ENCODE measurements at places on chromosomes 1 and 21.

DNA sequence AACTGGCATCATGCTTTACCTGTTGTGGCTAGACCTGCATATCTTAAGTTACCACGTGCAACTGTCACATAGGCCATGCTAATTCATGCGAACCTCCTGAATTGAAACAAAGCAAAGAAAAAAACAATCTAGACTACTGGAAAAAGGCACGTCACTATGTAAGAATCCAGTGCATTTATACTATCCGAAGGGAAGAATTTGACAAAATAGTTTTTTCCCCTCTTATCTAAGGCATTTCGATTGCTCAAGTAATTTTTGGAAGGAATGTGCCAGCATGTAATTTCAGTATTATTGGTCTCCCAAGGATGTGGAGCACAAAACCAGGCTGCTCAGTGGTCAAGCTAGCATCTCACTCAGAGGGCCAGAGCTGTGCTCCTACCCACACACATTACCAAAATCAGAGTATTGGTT is 31.5 kb upstream of the C1orf198 start:
- no peak for DNase-seq

- no peak for DNase-seq
Measured at GRCh38 chr1:155329980-155330598, 9.4 kb downstream of the RUSC1 start.

GRCh38 chr1:48955774-48956173 is 179.1 kb upstream of the BEND5 start:
- DNase-seq: no peak

- no peak for DNase-seq
Measured at GRCh38 chr1:22611530-22611947, 24.9 kb upstream of the C1QA start.

- DNase-seq: peak; percentile 58
Measured at GRCh38 chr1:40699787-40700186, 8.3 kb downstream of the NFYC start.

DNA sequence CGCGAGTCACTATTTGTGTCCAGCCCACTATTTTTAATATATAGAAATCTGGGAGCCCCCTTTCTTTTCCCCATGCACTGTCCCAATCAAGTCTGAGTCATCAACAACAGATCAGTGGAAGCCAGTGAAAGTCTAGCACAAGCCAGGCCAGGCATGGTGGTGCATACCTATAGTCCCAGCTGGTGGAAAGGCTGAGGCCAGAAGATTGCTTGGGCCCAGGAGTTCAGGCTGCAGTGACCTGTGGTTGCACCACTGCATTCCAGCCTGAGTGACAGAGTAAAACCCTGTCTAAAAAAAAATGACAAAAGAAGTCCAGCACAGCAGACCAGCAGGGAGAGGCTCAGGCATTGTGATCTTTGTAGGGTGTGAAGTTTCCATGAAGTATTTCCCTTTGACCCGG is 9.0 kb upstream of the RPL5 start:
- no peak for DNase-seq

GRCh38 chr1:18673976-18674375 is 43.3 kb downstream of the PAX7 start:
- DNase-seq: no peak

GRCh38 chr1:46587069-46587468 is 17.0 kb downstream of the MKNK1 start:
- DNase-seq: no peak

DNA sequence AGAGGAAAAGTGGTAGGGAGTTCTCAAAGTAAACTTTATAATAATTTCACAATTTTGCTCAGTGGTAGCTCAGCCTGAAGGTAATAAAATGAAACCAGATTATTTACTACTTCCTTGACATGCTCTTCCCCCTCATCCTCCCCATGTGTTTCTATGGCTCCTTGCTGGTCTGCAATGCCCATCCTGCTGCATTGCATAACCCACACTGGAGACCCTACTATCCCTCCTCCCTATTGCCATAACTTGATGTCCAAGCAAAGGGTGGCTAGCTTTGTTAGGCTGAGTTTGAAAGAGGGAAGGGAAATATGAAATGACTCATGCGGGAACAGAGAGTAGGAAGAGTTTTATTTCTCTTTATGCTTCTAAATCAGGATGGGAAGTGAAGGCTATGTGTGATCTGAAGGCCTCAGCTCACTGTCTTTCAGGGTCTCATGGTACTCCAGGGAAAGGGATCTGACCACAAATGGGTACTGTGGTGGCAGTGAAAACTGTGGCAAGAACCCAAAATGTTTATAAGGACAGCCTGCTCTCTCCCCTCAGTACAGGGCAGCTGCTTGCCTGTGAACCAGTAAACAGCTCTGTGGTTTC is 36.4 kb upstream of the HSD17B7 start:
- DNase-seq: no peak

DNA sequence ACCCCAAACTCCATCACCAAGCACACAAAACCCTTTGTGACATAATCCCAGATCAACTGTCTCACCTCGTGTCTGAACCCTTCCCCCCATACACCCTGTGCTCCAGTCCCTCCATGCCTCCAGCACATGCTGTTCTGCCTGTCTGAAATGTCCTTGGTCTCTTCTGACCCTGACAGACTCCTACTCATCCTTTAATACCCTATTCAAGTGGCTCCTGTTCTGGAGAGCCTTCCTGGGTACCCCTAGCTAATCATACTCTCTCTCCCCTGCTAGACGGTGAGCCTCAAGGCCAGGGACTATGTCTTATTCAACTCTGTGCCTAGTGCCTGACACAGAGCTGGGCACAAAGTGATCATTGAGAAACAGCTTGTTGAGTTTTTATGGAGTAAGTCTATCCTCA is 125.0 kb downstream of the LACTBL1 start:
- no peak for DNase-seq

GRCh38 chr1:235336903-235337302 is 8.5 kb downstream of the GGPS1 start:
- no peak for DNase-seq

DNA sequence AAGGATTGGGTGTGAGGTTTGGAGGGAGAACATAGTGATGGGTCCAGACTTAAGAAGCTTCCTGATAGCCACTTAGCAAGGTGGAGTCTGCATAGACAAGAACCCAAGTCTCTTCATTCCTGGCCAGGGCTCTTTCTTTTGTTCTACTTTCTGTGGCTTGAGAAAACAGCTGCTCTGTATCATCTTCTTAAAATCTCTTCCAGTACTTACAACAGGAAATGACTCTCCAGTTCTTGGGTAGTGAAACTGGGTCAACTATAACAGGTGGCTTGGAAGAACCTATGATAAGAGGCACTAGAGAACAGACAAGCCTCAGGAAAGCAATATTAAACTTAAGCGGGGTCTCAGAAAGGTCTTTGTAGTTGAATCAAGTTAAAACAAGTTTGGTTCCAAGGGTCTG is 148.1 kb upstream of the USP24 start:
- DNase-seq: no peak

GRCh38 chr1:103387898-103388297 is 137.6 kb upstream of the RNPC3 start:
- no peak for DNase-seq

- DNase-seq: no peak
Measured at GRCh38 chr1:77668924-77669449, 13.5 kb downstream of the ZZZ3 start.

- no peak for DNase-seq
Measured at GRCh38 chr1:100528871-100529270, 9.1 kb upstream of the GPR88 start.

- DNase-seq: no peak
Measured at GRCh38 chr21:26679284-26679683, 106.2 kb upstream of the CYYR1 start.

GRCh38 chr1:167782946-167783345 is 61.2 kb downstream of the MPZL1 start:
- DNase-seq: no peak

GRCh38 chr1:91487469-91487868 is 13.2 kb upstream of the CDC7 start:
- no peak for DNase-seq

- peak; percentile 73 for DNase-seq
Measured at GRCh38 chr1:150976879-150977694, 2.5 kb upstream of the CERS2 start.

GRCh38 chr1:209768354-209768774 is 12.5 kb downstream of the TRAF3IP3 start:
- peak; percentile 77 for DNase-seq

- DNase-seq: no peak
Measured at GRCh38 chr1:5973771-5974170, 18.5 kb downstream of the NPHP4 start.

DNA sequence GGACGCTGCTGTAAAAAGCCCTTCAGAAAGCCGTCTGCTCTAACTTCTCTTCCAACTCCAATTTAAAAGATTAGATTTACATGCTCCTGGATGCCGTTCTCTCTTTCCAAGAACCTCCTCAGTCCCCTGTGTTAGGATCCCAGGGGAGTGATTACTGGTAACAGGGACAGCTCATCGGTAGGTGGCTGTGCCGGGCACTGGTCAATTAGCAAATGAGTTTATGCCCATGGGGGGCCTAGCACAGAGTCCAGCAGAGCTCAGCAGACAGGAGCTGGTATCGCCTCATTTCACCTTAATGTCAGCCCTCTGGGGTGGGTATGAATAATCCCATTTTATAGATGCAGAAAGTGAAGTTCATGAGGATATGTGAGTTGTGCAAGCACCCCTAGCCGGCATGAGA is 191.9 kb downstream of the GRIK3 start:
- DNase-seq: no peak

GRCh38 chr1:230550428-230550827 is 91.9 kb upstream of the COG2 start:
- no peak for DNase-seq

- no peak for DNase-seq
Measured at GRCh38 chr21:38945545-38946245, 140.0 kb downstream of the ETS2 start.

GRCh38 chr1:221940631-221941030 is 198.7 kb upstream of the DUSP10 start:
- DNase-seq: no peak

DNA sequence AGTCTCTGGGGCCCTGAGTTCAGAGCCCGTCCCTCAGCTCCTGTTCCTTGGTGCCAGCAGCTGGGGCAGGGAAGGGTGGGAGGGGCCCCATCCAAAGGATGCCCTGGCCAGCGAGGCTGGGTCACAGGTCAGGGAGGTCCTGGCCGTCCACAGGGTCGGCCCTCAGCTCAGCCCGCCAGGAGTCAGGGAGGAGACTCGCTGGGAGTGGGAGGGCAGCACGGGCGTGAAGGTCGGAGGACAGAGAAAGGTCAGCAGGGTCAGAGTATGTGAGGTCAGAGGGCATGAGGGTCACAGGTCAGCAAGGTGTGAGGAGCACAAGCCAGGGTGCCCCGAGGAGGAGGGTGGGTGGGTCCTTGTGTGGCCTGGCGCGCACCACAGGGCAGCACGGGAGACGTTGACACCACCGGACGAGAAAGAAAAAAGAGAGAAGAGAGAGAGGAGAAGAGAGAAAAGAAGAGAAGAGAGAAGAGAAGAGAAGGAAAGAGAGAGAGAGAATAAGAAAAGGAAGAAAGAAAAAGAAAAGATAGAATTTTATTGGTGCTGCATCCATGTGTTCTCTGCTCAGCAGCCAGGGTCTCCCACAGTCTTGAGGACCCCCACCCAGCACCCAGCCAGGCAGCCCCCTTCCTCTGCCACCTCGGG is 7.1 kb downstream of the PERM1 start:
- no peak for DNase-seq

DNA sequence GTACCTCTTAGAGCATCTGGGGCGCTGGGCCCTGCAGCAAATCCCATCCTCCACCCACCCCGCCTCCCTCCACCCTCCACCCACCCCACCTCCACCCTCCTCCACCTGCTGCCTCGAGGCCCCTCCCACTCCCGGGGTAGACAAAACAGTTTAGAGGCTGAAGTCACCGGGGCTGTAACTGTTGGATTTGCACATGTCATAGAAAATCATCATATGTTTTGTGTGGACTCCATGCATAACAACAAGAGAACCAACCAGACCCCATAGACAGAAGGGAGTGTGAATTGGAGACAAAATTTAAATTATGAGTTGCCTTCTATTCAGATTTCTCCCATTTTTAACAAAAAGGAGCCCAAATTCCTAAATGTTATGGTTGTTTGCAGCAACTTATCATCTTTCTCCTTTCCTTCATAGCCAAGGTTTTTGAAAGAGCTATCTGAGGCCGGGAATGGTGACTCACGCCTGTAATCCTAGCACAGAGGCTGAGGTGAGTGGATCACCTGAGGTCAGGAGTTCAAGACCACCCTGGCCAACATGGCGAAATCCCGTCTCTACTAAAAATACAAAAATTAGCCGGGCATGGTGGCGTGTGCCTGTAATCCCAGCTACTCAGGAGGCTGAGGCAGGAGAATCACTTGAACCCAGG is 28.2 kb upstream of the LGALS8 start:
- no peak for DNase-seq

DNA sequence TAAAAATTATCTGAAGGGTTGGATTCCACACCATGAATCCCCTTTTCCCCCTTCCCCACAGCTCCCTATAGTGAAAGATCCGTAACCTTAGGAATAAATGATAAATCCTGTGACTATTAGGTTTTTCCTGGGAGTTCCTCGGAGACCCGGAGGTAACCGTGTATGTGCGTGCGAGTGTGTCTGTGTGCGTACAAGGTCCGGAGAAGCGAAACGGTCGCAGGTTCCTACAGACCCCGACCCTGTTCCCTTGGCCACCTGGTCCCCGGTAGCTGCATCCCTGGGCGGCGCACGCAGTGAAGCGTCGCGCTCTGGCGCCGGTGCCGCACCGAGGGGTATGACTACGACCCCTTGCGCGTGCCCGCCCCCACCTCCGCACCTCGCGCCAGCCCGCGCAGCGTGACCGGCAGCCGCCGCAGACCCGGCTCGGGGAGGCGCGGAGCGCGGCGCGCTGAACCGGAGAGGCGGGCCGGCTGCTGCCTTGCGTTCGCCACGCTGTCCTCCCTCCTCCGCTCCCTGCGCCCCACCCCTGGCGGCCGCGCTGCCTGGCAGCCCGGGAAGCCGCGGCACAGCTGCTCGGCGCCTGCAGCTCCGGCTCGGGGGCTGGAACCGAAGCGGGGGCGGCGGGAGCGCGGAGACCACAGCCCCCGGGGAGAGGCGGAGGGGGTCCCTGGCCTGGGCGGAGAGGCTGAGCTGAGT is at the start of gene AK5:
Gene AK5, plus strand, starts transcription at position 529 of the 696 bp plus-strand sequence. CDS start 295 bp downstream, outside the sequence.
- DNase-seq: peak; percentile 9

- DNase-seq: no peak
Measured at GRCh38 chr1:237913345-237913744, 22.6 kb upstream of the ZP4 start.

- peak; percentile 17 for DNase-seq
Measured at GRCh38 chr1:172449585-172450523, 6.0 kb upstream of the PIGC start.

Measured in stimulated activated naive B cell treated with anti-CD40 and anti-IgM and Interleukin-4, amounts not matched to agents 10 μg/mL and 1 μg/mL and 100 μg/mL, for 72 hours (primary cell).